ENCODE measurements at places on chromosomes 11 and 22.

- no peak for DNase-seq
Measured at GRCh38 chr11:26480041-26480440, 92.0 kb downstream of the MUC15 start.

DNA sequence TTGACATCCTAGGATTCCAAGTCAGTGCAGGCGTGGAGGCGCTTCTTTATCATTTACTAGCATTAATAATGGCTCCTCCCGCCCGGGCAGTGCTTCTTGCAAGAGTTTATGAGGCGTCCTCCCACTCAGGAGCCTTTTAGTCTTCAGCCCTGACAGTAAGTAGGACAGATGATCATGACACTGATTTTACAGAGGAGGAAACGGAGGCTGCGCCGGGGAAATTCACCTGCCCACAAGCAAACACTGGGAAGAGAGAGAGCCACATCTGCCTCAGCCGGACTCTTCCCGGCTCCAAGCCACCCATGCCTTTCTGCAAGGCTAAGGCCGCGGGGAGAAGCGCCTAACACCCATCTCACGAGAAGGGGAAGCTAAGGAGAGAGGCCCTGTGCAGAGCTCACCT is 35.9 kb downstream of the KIAA0930 start:
- no peak for DNase-seq

GRCh38 chr22:29569011-29569678 is 11.8 kb downstream of the NIPSNAP1 start:
- no peak for DNase-seq

DNA sequence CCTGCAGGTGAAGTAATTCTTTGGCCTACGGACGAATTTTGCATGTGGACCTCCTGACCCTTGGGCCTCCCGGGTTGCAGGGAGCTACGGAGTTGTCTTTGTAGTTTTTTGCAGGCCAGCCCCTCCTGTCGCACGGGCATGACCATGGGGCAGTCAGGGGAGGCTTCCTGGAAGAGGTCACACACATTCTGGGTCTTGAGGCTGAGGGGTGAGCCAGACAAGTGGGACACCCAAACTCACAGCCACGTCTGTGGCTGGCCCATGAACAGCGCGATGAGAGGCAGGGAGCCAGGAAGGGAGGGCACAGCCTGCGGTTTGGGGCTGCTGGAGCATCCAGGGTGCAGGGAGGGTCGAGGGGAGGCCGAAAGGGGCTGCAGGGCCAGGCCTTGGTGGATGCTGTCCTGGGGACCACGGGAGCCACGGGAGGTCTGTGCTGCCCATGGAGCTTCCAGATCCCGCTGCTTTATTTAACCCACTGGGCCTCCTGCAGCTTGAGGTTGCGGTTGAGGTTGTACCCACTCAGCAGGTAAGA is 78.9 kb downstream of the FBLN1 start:
- DNase-seq, result no peak

- no peak for DNase-seq
Measured at GRCh38 chr11:7514099-7514591, 346 bp downstream of the PPFIBP2 start.

Measured in fibroblast of skin of left quadriceps (primary cell).